ENCODE measurements at places on chromosomes 4 and X.

- DNase-seq: no peak
Observed at GRCh38 chrX:25295466-25295865, 279.7 kb upstream of the ARX start.

- no peak for DNase-seq
Observed at GRCh38 chr4:14403132-14403531, 599.1 kb upstream of the CPEB2 start.

GRCh38 chrX:151030845-151031244, 47.7 kb downstream of the HMGB3 start:
- no peak for DNase-seq

- no peak for DNase-seq
Observed at GRCh38 chr4:27828843-27829242, 968.2 kb downstream of the STIM2 start.

DNA sequence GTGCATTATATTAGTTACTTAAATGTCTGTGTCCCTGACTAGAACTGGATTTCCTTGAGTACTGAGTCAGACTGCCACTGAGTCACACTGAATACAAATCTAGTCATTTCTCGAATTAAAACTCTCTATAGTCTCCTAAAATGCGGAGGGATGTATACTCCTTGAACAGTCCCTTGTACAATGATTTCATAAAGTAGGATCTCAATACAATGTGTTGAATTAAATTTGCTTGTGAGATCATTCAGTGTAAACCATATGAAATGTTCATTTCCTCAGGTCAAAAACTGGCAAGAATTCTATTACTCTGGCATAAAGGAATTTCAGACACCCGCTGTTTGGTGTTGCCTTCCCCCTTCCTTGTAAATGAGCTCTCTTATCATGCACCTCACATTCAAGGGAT, 17.5 kb upstream of the FAM241A start:
- no peak for DNase-seq
